COR-L47 (cell line): ENCODE measurements at places on chromosomes 12 and 14.

DNA sequence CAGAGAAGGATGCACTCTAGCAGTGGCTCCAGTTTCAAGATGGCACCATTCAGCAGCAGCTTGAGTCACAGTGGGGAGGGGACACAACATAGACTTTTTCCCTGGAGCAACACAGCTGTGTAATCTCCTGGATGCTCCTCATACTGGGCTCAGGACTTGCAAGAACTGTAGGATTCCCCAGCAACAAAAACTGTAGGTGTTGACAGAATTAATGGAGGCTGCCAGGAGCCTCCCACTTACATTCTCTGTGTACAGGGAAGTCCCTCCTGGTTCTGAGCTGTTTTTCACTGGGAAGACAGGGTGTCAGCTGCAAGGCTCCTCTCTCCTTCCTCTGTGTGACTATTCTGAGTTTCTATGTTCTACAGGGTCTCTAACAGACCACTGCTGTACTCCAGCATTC, 217.9 kb downstream of the KIF21A start:
- DNase-seq = no peak

- DNase-seq = no peak
Observed at GRCh38 chr12:12016284-12017100, 54.2 kb upstream of the BCL2L14 start.

- DNase-seq = no peak
Observed at GRCh38 chr12:77685901-77686300, 144.8 kb upstream of the NAV3 start.

- DNase-seq = no peak
Observed at GRCh38 chr12:75831402-75831801, 200.2 kb downstream of the PHLDA1 start.

- no peak for DNase-seq
Observed at GRCh38 chr14:101465795-101466448, 95.4 kb upstream of the DIO3 start.

DNA sequence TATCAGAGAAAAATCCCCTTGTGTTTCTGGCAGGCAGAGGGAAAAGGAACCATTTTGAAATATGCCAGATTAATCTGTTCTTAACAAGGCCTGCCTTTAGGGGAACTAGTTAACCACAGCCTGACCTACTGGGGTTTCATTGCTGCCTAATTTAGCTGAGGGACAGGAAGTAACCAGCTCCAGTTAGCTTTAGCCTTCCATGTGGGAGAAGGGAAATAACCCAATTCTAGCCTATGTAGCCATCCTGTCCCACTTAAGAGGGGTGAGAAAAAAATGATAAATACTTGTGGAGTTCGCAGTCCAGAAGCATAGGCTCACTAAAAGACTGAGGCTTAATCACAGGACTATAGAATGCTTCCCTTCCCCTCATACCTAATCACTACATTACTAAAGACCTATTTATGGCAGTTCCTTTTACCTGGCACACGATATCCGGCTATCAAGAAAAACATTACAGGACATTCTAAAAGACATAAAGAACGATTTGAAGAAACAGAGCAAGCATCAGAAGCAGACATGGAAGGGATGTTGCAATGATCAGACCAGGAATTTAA, 22.8 kb downstream of the COX8C start:
- no peak for DNase-seq

DNA sequence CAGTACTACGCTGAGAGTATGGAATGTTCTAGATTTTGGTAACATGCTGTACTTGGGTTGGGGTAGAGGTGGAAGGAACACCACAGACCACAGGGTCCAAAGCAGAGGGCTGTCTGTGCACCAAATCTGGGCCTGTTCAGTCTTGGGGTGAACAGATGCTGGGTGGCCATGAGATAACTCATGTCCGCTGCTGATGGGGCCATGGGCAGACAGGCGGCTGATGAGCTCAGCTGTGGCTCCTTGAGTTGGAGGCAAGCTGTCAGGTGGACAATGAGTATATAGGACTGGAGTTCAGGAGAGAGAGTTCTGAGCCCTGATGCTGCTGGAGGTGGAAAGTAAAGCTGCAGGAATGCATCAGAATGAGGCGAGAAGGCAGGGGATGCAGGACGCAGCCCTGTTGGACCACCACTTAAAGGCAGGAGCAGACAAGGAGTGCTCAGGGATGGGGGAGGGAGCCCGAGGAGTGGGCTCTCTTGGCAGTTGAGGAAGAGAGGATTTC, 6.2 kb downstream of the SMIM41 start:
- no peak for DNase-seq

DNA sequence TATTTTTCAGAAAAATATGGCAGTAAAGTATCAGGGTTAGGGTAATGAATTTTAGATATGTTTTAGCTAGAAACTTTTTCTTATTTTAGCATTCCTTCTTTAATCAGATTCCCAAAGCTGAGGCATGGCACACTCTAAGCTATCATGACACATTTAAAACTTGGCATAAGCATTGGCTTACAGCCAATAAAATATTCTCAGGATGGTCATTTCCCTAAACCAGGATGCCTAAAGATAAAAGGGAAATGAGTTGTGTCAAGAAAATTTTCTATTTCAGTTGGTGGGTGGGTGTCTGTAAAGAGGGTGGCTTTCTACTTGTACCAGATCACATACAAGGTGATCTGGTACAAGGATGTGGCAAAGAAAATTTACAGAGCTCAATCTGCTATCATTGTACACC, 47.8 kb downstream of the PEBP1 start:
- no peak for DNase-seq

- DNase-seq = no peak
Observed at GRCh38 chr12:130073721-130074120, 88.5 kb upstream of the FZD10 start.

DNA sequence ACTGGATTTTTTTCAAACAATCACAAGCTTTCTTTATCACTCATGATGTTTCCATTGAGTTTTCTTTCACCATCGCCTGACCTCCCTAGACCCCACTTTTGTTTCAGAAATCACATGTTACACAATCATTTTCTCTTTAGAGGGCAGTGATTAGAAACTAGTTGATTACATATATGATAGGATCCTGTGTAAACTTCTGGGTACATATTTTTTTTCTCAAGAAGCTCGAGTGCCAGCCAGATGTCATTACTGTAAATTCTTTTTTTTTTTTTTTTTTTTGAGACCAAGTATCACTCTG, 62.4 kb upstream of the PSMA6 start:
- no peak for DNase-seq

- DNase-seq = peak; percentile 44
Observed at GRCh38 chr12:55743406-55744339, 751 bp downstream of the GDF11 start.

GRCh38 chr14:95699412-95699811, 13.2 kb downstream of the TCL1B start:
- DNase-seq = no peak

GRCh38 chr12:75900226-75900625, 131.3 kb downstream of the PHLDA1 start:
- DNase-seq = peak; percentile 39

GRCh38 chr12:24839268-24839791, 109.6 kb downstream of the BCAT1 start:
- DNase-seq = no peak

GRCh38 chr12:132711080-132711843, 620 bp downstream of the PGAM5 start:
- no peak for DNase-seq

DNA sequence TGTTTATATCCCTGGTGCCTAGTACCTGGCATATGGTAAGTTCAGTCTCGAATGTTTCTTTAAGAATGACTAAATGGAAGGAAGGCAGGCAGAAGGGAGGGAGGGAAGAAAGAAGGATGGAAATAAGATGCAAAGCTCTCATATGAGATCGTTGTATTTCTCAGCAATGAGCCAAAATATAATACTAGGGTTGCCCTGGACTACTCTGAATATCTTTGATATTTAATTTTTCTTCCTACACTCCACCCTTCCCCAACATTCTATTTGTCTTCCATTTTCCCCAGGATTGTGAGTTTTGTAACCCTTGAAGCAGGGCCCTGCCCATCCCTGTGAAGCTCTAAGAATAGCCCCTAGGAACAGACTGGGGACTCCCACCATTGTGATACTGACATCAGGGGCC, 43.9 kb downstream of the GUCY2C start:
- no peak for DNase-seq

DNA sequence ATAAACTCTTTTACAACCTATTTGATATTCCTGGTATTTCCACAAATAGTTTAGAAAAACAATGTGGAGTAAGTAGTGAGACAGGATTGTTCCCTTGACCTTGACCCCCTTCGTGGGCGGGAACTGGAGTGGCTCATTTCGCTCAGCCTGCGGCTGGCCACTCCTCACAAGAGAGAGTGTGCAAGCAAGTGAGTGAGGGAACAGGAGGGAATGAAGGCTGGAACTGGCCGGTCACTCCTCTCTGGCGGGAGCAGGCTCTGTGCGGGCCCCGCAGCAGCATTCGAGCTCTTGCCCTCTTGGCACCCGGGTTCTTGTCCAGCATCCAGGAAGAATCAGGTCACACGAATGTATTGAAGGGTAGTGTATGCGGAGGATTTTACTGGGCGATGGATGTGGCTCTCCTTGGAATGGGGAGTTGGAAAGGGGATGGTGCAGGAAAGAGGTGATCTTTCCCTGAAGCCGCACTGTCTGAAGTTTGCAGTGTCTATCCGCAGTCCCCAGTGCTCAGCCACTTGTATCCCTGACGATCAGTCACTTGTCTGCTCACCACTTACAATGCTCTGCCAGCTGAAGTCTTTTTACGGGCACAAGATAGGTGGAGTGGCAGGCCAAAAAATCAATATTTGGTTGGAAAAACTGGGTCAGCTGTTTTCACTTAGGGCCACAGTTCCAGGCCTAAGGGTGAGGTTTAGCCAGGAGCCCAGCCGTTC, 28.0 kb upstream of the TXNRD1 start:
- DNase-seq = no peak

DNA sequence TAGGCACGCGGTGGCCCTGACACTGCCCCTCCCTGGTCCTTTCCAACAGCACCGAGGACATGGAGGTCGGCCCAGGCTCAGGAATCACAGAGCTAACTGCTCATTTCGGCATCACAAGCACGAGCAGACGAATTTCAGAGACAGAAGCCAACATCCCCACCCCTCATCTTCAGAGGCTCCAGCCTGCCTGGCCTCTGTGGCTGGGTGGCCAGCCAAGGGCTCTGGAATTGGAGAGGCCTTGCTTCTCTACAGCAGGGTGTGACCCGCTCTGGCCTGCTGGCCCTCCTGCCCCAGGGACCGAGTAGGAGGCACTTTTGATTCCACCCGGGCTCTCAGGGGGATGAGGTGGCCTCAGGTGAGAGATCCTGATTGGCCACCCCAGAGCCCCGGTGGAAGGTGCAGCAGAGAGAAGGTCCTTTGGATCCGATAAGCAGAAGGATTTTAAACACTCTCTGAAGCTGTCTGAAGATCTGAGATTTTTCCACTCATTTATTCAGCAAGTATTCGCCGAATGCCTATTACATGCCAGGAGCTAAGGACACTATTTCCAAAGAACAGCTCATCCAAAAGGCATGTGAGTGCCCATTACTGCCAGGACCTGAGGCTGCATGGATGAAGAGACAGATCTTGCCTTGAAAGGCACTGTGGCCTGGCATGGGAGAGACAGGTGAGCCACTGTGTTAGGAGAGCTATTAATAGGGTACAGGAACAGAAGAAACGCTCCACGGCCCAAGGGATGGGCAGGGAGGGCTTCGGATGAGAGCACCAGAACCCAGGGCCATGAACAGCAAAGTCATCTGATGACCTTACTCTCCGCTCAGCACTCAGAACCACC, 10.2 kb downstream of the BAG5 start:
- DNase-seq = no peak

GRCh38 chr14:21252149-21252548, 17.1 kb downstream of the HNRNPC start:
- no peak for DNase-seq

GRCh38 chr12:126926023-126926594, 1340.9 kb upstream of the TMEM132C start:
- DNase-seq = no peak

DNA sequence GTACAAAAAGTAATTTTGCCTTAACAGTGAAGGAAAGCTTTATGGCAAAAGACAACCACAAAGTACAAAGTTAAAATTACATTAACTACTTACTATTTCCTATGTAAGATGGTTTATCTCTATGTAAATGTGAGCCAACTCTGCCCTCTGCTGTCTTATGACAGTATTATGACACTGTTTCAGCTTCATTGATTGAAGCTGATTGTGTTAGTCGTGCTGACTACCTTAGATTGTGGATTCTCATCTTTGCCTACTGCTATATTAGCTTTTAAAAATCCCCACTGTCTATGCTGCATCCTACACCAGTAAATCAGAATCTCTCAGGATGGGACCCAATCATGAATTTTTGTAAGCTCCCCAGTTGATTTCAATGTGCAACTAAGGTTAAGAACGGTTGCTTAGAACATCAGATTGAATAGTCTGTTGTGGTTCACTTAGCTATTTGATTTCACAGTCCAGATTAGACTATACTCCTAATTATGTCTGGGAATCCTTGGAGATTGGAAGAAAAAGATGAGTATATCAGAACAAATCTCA, 12.2 kb upstream of the SPTB start:
- DNase-seq = peak; percentile 58

GRCh38 chr14:100982353-100982752, 78.8 kb upstream of the RTL1 start:
- no peak for DNase-seq

- DNase-seq = no peak
Observed at GRCh38 chr12:91984556-91984955, 161.1 kb downstream of the BTG1 start.

DNA sequence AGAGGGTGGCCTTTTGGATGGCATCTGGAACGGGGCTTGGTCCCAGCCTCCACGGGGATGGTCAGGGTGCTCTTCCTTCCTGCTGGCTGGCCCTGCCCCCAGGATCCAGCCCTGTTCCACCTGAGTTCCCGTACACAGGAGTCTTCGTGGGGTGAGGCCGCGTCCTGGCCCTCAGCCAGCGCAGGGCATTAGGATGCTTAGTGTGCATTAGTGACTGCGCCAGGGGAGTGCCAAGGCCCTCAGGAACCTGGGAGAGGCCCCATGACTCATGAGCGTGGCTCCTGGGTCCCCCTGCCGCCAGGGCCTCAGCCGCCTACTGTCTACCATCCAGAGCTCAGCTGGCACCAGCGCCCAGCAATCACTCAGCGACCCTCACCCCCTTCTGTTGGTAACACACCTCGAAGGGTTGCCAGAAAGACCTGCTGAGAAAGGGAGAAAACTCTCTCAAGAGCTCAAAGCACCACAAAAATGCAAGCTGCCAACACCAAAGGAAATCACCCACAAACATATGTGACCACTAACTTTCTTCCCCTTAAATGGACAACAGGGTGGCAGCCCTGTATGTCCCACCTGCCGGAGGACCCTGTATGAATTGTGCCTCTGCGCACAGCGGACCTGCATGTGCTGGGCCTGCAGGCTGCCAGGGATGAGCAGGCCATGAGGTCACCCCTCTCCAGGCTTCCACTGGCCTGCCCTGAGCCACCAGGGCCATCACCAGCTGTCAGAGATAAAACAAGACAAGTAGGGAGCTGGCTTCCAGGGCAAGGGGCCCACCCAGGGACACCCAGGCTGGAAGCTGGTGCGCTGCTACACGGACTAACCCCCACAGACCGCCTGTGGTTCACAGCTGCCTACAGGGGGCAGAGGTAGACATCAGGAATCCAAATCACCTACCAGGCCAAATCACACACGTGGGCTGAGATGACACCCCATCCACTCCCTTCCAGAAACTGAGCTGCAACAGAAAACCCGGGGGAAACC, 28.7 kb downstream of the CCDC85C start:
- DNase-seq = peak; percentile 71
